ENCODE measurements at places on chromosomes 1 and 21.

DNA sequence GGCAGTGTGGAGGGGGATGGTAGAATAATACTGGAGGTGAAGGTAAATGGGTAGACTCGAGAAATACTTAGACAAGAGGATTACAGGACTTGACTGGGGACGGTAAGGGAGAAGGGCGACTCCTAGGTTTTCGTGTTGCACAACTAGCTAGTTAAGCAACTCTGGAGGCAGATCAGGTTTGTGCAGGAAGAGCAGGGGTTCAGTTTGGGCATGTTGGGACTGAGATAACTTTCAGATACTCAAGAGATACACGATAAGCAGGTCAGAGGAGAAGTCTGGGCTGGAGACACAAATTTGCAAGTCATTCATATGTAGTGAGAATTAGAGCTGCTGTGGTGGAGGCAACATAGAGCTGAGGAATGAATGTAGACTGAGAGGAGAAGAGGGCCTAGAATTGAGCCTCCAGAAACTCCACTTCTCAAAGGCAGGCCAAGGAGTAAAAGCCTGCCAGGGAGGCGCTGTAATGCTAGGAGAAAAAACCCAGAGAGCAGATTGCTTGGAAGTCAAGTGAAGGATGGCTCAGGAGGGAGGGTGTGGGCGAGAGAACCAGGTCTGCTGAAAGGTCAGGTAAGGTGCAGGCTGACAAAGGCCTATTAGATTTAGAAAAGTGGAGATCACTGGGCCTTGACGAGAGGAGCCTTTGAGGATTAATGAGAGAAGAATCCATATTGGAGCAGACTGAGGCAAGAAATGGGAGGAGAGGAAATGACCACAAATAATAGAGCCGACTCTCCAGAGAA lies 20.8 kb downstream of the MAB21L3 start:
- no peak for DNase-seq

DNA sequence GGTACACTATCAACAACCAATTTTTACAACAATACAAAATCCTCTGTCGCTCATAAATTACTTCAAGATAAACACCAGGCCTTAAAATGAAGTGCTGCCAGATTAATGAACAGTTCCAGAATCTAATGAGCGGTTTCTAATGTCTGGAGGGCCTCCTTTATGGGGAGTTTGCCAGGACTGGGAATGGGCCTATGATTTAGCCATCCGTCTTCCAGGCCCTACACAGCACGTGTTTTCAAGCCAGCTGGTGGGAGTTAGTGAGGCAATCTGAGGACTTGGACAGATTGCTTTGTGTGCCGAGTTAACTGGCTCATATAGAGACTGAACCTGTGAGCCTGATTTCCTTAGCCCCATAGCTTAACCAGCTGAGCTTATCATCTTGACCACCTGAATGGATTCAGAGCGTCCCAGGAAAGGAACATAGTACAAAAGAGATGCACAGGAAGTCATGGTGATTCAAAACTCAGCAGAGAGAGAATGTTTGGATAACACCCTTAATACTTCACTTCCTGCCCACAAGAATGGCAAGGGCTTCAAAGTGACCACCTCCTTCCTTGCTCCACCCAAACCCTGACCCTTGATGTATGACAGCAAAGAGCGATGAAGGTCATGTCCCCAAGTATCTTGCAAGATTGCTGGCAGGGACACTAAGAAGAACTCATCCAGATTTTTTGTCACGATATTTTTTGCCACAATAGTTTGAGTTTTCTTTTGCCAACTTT lies 143.5 kb downstream of the SLC30A10 start:
- no peak for DNase-seq

- no peak for DNase-seq
Observed at GRCh38 chr1:229645324-229645993, 19.4 kb downstream of the URB2 start.

DNA sequence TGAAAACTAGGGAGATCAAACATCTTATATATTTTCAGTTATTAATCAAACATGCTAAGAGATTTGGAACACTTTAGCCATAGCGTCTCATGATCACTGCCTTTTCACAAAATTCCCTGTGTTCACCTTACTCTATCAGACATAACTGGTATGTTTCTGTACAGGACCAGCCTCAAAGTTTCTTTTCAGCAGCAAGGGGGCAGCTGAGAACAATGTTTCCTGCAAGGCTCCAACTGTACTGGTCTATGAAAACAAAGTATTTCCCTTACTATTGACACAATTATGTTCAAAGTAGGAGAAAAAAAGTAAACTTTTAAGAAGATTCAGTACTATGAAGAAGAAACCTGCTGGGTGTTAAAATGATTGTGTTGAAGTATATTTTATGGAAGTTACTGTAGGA lies 98.5 kb downstream of the ATF6 start:
- DNase-seq = peak; percentile 1

GRCh38 chr1:67686267-67687197 lies 1.5 kb downstream of the GADD45A start:
- DNase-seq = peak; percentile 79

GRCh38 chr1:184622136-184622823 lies 132.4 kb downstream of the EDEM3 start:
- DNase-seq = peak; percentile 2

DNA sequence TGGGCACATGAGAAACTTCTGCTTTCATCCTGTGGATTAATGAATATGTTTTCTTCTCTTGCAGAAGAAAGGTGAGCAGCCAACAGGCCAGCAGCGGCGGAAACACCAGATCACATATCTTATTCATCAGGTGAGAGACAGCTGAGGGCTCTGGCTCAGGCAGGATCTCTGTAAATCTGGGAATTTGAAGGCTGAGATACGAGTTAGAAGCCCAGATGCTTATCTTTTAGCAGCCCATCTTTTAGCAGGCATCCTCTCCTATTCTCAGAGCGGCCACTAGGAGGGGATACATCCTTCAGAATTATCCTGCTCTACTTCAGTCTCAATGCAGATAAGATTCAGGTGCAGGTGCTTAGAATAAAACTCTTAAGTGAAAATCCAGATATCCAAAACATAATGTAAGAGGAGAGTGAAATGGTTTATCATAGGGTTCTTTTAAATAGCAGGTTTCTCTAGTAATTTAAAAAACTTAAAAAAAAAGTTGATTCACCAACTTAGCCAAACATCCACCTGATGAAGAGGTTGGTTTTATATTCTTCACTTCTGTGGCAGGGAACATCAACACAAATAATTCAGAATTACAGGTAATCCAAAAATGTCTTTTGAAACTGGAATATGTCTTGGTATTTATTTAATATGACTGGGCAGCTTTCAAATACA lies 19.3 kb downstream of the SH2D2A start:
- peak; percentile 35 for DNase-seq

- no peak for DNase-seq
Observed at GRCh38 chr1:25063591-25064416, 133.7 kb upstream of the RUNX3 start.

GRCh38 chr1:246377625-246378153 lies 129.4 kb downstream of the SMYD3 start:
- DNase-seq = no peak

DNA sequence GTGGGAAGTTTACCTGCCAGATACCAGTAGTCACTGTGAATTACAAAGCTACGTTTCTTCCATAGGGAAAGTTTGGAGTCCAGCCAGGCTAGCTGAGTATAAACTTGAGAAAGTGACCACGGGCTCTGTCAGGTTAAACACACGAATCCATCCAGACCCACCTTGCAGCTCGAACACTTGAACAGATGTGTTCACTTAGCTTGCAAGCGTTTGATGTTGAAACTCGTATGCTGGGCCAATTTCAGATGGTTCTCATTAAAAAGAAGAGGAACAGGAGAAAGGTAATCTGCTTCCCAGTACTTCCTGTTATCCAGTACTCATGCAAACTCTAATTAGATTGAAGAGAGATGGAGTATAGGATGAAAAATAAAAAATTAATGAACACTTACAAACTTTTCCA lies 636.4 kb downstream of the SMYD3 start:
- DNase-seq = no peak

GRCh38 chr1:44572572-44572879 lies 101.8 kb downstream of the TMEM53 start:
- no peak for DNase-seq
